ENCODE measurements at places on chromosomes 6 and 20.

DNA sequence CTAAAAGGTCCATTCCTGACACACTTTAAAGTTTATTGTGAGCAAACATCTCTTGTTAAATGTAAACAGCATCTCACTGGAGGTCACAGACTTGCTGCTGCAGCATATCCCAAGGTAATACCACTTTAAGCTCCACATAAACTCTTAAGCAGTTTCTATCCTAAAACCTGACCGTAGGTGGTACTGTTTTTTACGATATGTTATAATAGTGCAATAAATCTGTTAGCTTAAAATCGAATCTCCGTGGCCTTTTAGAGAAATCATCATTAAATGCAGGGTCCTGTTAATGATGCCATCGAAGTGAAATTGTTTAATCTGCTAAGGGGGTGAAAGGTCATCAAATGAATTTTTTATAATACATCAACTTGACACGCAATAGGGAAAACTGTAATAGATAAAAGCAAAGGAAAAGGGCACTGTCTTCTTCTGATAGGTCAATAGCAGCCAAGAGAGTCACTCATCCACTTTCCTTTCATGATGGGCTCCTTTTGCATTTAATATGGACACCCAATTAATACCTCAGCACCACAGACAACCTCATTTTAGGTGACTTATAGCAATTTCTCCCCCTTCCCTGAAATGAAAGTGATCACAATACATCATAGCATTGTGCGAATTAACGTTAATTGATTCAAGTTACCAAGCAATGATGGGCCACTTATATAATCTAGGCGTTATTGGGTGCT is 436.1 kb downstream of the PKHD1 start:
- DNase-seq = peak; percentile 9

- DNase-seq = no peak
Measured at GRCh38 chr6:168345896-168346754, 26.5 kb upstream of the DACT2 start.

DNA sequence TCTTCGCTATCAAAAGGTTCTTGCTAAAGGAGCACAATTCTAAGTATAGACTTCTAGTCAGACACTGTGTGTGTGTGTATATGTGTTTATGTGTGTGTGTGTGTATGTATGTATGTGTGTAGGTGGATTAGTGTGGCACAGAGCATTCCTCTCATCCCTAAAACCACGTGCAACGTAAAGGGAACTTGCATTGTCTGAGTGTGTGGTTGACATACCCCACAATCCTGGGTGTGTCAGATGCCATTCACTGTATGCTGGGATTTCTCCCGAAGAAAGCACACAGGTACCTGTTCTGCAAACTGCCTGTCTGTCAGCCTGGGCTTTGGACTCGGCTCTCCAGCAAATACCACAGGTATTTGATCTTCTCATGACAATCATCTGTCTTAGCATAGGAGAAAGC is 42.3 kb upstream of the TBC1D7 start:
- DNase-seq = no peak

- DNase-seq = peak; percentile 42
Measured at GRCh38 chr6:138107078-138107751, at the start of gene PERP. Gene PERP (minus strand): TSS chr6:138107419. CDS start chr6:138107340, 79 bp downstream.

DNA sequence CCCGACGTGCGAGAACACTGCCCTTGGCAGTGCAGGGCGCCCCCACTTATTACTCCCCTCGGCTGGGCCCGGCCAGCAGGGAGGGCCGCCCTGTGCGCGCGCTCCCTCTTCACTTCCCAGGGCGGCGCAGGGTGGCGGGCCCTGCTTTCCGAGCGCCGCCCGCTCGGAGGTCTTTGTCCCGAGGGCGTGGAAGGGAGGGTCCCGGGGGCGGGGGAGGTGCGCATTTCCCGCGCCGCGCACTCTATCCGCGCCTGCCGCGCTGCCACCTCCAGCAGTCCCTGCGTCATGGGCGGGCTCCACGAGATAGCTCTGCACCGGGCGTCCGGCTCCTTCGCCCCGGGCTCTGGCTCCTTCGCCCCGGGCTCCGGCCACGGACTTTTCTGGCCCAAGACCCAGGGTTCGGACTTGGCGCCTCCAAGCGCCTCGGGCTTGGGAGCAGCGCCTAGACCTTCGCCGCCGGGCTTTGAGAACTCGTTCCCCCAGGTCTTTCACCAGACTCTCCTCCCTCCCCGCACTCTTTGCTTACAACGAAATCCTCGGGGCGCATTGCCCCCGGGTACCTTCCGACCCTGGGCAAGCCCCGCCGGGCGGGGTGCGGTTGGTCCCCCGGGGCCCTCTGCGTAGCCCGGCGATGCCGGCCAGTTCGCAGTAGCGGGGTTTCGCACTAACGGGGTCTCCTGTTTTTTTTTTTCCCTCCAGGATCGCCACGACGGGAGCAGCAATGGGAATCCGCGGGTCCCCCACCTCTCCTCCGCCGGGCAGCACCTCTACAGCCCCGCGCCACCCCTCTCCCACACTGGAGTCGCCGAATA is 1.6 kb downstream of the TFAP2C start:
- DNase-seq = no peak

- DNase-seq = no peak
Measured at GRCh38 chr20:18258126-18258860, 30.0 kb upstream of the ZNF133 start.

DNA sequence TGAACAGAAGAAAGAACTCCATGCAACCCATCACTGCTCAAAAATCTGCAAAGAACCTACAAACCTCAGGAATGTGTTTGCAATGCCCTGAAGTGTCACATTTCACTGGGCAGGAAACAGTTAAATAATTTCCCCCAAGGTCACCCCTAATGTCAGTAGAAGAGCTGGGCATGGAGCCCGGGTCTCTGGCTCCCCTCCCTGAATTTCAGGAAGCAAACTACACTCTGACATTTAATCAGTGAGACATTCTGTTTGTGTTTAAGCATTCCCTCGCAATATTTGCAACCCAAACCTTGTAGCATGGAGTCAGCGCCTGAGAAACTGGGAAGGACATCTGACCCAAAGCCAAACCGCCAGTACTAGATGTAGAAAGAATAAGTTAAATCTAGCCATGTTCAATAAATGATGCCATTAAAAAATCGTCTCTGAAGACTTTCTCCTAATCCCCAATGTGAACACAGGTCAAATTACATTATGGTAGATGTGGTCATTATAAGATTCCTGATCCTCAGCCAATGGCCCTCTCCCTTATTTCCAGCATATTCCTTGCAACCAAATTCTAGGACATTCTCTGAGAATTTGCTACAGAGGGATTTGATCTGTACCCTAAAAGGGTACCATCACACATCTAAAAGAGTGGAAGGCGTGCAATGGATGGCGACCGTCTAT is 91.2 kb upstream of the ADTRP start:
- DNase-seq = no peak

- no peak for DNase-seq
Measured at GRCh38 chr6:3584606-3585005, 127.8 kb upstream of the SLC22A23 start.

DNA sequence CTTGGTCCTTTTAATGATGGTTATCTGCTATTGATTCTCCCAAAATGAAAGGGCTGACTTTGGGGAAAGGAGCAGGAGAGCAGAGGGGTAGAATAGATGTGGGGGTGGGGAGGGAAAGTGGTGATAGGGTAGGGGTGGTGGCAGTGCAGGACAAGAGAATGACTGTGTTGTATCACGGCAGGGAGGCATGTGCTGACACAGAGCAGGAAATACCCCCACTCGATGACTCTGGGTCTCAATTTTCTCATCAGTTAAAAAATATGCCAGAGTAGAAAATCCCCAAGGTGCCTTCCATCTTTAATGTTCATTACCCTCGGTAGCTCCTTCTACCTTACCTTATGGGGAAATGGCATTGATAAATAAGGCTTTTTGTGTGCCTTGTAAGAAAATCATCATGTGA is 79.0 kb upstream of the ATXN1 start:
- DNase-seq = no peak

- DNase-seq = no peak
Measured at GRCh38 chr6:150579611-150580010, 20.1 kb upstream of the PLEKHG1 start.

- DNase-seq = no peak
Measured at GRCh38 chr6:74534465-74535211, 671.2 kb downstream of the COL12A1 start.

- no peak for DNase-seq
Measured at GRCh38 chr6:112409311-112409710, 62.2 kb downstream of the RFPL4B start.

DNA sequence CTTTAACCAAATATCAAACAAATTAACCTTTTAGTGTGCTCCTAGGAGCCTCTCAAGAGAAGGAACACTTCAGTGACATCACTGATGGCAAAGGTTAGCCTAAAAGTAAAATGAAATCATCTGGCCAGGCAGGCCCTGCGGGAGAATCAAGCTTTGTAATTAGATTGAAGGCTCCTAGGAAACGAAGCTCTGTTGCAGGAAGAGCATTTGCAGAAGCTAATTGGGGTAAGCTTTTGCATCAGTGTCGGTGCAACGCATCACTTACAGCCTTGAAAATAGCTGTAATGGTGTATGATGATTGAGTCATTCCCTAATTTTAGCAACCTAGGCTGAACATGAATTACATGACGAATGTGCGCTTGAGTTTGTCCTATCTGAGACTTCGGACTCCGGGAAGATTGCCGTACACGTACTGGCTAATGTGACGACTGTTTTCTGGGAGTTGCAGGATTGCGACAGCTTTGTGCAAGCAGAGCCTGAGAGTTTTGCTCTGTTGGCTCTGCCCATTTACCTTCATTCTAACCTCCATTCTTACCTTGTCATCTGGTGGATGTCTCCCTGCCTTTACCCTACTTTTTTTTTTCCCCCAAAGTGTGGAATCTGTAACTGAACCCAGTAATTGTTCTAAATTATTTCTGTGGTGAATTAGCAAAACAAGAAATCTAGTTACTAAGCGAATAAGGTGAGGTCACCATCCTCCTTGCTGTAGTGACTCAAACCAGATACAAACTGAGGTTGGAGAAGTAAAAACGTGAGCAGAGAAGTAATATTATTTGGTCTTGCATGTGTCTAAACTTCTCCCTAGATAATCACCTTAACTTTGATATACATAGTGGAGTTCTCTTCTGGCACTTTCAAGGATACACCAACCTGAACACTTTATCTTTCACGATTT is 675.9 kb upstream of the CITED2 start:
- no peak for DNase-seq

DNA sequence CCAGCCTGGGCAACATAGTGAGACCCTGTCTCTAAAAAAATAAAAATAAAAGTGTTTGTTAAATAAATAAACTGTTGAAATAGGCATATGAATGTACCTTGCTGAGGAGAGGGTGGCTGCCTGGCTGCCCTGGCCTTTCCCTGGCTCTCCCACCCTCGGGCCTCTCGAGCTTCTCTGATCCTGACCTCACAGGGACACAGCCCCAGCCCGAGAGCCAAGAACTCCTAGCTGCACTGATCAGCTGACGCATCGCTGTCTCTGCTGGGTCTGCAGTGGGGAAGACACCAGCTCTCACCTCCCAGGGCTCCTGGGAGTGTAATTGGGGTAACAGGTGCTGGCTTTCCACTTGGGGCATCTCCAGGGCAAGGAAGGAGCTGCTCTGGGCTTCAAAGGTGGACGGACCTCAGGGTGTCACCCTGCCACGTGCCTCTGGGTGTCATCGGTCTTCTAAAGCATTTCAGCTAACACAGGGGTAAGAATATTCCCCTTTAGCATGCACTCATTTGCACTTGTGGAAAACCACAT is 6.9 kb downstream of the TCF15 start:
- DNase-seq = no peak

- DNase-seq = no peak
Measured at GRCh38 chr6:50062051-50062450, 12.3 kb upstream of the DEFB112 start.

- DNase-seq = no peak
Measured at GRCh38 chr20:42181064-42181463, 562.9 kb upstream of the CHD6 start.

DNA sequence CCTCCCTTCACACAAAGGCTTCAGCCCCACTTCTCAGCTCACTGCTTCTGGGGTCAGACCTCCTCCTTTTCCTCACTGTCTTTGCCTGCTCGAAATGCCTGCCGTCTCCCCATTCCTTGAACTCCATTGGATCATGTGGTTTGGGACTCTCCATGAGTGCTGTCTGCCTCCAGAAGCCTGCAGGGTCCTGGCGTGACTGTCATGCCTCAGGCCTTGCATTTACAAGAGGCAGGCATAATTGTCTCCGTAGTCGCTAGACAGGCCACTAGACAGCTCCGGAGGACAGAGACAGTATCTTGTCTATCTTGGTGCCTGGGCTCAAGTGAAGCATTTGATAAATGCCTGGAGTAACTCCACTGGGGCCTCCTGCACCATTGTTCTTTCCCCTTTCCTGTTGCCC is 15.3 kb downstream of the PNLDC1 start:
- no peak for DNase-seq

GRCh38 chr6:44867571-44868334 is 460.4 kb upstream of the RUNX2 start:
- no peak for DNase-seq

DNA sequence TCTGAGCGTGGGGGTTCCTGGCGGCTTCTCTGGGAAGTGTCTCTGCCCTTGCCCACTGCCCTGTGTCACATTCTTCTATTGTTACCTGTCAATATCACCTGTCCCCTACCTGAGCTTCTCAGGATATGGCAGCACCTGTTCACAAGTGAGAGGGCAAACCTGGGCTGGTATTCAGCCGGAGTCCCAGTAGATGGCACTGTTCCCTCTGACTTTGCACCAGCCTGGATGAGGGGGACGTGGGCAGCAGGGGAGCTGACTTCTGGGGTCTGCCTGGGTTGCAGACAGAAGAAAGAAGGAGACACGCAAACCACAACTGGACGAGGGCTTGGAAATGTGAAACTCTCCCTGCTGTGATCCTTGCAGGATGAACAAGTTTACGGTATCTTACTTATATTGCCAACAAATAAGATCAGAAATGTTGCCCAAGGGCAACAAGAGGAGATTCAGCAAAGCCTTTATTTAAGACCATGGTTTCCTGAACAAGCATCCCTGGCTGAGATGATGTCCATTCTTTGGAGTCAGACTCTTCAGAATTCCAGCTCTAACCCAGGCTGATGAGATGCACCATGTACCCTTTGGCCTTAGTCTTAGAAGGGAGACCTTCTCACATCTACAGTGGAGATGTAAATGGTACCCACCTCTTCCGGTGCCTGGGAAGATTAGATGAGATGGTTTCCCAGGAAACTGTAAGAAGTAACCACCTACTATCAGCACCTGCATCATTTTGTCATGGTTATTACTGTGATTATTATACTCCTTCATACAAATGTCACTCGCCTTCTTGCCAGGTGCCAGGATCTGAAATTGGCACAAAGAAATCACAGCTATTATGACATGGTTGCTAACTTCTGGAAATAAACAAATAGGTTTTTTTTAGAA is 400.0 kb upstream of the CDH4 start:
- DNase-seq = peak; percentile 7

DNA sequence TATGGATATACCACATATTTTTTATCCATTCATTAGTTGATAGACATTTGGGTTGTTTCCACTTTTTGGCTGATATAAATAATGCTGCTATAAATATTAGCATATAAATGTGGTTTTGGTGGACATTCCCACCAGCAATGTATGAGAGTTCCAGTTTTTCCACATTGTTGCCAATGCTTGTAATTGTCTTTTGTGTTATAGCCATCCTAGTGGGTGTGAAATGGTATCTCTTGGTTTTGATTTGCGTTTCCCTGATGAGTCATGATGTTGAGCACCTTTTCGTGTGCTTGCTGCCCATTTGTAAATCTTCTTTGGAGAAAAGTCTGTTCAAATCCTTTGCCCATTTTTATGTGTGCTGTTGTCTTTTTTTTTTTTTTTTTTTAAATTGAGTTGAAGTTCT is 54.4 kb downstream of the DHX35 start:
- no peak for DNase-seq
